NCI-H526 treated with DMSO at 0.1 percent for 48 hours (cell line): ENCODE measurements at places on chromosomes 7 and 10.

- no peak for DNase-seq
These were observed 56.7 kb downstream of the LHPP start for GRCh38 chr10:124518366-124518765.

- no peak for DNase-seq
These were observed 25.6 kb downstream of the NRCAM start for GRCh38 chr7:108430664-108431063.

DNA sequence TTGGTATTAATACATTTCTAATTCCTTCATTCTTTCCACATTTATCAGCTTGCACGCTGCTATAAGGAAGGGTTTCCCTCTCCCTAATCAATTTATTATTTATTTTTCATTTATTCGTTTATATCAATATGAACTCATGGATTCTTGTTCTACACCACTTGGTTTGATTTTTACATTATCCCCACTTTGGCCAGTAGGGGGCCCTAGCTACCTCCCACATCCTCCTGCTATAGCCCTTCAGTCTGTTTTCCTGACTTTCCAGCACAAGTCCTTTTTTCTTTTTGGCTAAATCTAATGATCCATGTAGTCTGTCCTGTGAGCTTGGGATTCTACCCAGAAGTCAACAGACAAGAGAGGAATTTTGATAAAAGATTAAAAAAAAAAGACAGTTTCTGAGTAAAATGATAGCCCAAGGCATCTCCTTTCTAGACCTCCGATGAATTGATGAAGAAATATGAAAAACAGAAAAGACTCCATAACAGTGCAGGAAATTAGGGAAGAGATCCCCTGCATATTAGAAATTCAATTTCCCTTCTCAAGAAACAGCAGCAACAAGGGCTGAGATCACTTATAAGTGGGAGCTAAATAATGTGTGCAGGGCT lies 47.7 kb downstream of the LYZL2 start:
- no peak for DNase-seq

DNA sequence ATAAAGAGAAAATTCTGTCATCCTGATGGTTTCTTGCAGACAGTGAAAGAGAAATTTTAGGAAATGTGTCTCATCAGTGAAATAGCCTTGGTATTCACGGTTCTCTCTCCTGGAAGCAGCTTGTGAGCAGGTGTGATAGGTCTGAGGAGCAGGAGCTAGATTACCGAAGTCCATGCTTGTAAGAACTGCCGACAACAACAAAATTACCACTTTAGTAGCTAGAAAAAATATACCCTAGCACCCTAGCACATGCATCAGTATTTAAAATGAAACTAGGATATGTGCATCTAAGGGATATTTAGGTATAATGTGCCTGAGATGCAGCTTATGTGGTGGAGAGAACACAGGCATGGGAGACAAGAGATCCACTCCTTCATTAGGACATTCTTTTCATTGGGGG lies 82.3 kb downstream of the VPS50 start:
- DNase-seq = no peak
